ENCODE measurements at places on chromosomes 1 and 21.

DNA sequence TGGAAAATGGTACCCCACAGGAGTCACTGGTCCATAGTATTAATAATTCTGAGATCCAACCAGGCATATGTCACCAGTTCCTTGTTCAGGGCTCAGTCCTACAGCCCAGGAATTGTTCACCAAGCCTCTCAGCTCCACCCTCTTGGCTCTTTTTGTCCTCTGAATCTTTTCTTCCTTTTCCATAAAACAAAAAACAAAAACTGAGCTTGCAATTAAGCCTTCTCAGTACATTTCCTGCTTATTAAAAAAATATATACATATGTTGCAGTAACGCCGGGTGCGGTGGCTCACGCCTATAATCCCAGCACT, 23.4 kb upstream of the KIF1B start:
- no peak for DNase-seq

DNA sequence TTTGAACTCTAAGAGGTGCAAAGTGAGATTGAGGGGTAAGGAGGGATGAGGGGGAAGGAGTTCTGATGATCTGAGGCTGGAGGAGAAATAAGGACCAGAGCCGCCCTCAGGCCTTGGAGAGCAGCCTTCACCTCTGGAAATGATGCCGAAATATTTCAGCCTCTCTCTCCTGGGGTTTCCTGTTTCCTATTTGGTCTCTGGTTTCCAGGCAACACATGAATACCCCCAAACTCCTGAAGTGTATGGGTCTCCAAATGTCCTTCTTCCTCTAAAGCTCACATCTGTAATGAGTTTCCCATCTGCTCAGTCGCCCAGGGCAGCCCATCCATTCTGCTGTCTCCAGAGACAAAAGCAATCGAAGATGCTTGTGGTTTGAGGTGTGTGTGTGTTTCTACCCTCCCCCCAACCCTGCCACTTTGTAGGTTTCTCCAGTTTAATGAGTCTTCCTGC, 52.0 kb upstream of the FAM20B start:
- no peak for DNase-seq

DNA sequence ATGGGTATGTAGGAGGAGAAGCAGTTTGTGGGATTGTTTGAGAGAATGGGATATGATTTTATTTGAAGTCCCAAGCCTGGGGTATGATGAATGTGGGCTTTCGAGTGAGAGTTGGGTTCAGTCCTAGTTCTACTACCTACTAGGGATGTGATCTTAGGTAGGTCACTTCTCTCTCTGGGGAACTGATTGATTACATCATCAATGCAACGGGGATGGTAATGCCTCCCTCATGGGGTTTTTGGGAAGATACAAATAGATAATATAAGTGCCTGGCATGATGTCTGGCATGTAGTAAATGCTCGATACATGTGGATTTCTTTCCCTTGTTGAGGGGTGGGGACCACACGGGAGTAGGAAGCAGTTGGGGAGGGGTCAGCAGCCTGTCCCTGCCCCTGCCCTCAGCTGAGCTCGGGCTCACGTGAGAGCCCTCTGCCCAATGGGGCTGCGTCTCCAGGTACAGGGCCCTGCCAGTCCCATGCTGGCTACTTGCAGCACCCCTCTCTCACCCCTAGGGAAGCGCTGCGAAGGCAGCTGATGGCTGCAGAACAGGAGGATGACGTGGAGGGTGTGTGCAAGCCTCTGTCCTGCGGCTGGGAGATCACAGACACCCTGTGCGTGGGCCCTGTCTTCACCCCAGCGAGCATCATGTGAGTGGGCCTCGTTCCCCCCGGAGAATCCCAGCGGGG, 38.7 kb downstream of the AZIN2 start:
- DNase-seq: no peak

- DNase-seq: peak; percentile 24
Measured at GRCh38 chr21:28455253-28455600, 537.5 kb downstream of the LTN1 start.

DNA sequence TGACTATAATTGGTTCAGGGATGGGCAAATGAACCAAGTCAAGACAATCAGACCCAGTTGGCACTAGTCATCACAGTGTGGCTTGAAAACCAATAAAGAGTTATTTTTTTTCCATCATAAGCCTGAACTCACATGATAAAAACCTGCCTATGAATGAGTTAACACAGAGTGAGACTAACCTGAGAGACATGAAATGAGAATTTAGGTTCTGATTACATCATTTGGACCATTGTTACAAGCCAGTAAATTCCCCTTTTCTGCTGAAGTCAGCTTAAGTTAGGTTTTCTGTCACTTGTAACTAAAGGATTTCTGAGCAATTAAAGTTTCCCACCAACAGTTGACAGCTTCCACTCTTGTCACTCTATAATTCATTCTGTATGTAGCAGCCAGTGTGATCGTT, 9.6 kb upstream of the RSBN1 start:
- DNase-seq: no peak

- peak; percentile 25 for DNase-seq
Measured at GRCh38 chr1:246427611-246428010, 79.5 kb downstream of the SMYD3 start.

- DNase-seq: no peak
Measured at GRCh38 chr1:184051138-184051484, 419 bp upstream of the TSEN15 start.

DNA sequence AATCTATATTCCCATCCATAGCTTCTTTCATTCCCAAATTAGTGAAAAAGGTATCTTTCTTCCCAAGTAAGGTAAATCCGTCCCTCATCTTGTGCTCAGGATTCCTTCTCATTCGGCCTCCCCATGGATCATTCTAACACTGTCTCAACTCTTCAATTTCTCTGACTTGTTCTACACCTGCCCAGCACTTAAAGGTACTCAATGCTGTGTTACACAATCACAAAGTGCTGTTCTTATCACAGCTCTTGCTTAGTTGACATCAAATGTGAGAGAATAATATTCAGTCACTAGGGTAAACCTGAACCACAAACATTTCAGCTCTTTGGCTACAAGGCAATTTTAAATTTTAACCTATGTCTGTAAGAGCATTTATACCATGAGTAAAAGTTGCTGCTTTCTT, 94.8 kb downstream of the DIRAS3 start:
- DNase-seq: no peak

- no peak for DNase-seq
Measured at GRCh38 chr1:193070386-193070753, 11.0 kb downstream of the RO60 start.

- no peak for DNase-seq
Measured at GRCh38 chr1:198764748-198765147, 125.9 kb downstream of the PTPRC start.

- DNase-seq: no peak
Measured at GRCh38 chr1:53087332-53088285, 25.6 kb downstream of the PODN start.

DNA sequence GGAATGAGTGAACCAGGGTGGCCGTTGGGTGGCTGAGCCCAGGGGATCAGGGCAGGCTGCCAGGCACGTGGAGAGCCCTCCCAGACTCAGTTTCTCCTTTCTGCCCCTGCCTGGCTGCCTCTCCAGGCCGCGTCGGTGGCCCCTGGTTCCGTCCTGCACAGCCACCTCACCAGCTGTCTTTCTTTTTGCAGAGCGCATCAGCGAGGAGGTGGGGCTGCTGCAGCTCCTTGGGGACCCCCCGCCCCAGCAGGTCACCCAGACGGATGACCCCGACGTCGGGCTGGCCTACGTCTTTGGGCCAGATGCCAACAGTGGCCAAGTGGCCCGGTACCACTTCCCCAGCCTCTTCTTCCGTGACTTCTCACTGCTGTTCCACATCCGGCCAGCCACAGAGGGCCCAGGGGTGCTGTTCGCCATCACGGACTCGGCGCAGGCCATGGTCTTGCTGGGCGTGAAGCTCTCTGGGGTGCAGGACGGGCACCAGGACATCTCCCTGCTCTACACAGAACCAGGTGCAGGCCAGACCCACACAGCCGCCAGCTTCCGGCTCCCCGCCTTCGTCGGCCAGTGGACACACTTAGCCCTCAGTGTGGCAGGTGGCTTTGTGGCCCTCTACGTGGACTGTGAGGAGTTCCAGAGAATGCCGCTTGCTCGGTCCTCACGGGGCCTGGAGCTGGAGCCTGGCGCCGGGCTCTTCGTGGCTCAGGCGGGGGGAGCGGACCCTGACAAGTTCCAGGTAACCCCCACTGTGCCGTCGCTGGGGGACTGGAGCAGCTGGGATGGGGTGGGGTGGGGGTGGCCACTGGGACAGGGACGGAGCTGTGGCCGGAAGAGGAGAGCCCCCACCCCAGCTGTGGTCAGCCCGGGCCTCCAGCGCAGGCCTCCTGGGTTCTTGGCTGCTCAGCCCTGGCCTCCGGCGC, 63.3 kb downstream of the COL18A1 start:
- no peak for DNase-seq

DNA sequence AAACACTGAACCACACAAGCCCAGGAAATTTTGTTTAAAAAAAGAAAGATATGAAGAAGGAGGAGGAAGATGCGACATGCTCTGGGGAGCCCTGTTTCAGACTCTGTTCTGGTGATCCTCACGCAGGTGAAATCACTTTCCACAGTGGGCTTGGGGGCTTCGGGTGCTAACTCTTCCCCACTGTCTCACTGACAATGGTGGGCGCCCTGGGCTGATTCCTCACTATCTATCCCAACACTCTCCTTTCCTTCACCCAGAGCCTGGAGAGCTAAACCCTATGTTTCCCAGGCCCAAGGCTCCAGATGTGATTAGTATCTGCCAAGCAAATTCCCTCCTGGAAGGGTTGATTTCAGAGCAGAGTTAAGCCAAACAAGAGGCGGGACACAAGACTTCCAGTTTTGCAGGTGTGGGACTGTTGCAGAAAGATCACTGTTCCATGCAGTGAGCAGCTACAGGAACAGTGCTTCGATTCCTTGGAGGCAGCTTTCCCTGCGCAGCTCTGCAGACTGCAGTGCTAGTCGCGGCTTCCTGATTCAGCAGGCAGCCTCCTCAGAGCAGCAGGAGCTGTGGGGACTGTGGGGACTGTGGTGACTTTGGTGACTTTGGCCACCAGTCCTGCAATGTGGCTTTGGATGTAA, 168.3 kb downstream of the RHOU start:
- DNase-seq: no peak

DNA sequence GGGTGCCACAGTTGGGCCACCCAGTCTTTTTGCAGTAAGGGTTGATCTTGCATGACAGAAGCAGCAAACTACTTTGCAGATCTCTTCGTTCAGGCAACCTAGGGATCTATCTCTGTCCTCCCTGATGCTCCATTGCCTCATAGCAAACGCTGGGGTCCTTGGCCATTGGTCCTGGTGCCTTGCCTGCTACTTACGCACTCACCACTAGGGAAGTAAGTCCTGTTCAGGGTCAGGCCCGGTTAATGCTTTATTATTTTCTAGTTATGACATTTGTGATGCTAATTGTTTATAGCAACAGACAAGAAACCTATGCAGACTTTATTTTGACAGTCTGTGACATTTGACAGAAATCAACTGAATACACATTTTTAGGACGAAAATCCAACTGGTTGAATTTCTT, 326.5 kb upstream of the FMN2 start:
- no peak for DNase-seq

DNA sequence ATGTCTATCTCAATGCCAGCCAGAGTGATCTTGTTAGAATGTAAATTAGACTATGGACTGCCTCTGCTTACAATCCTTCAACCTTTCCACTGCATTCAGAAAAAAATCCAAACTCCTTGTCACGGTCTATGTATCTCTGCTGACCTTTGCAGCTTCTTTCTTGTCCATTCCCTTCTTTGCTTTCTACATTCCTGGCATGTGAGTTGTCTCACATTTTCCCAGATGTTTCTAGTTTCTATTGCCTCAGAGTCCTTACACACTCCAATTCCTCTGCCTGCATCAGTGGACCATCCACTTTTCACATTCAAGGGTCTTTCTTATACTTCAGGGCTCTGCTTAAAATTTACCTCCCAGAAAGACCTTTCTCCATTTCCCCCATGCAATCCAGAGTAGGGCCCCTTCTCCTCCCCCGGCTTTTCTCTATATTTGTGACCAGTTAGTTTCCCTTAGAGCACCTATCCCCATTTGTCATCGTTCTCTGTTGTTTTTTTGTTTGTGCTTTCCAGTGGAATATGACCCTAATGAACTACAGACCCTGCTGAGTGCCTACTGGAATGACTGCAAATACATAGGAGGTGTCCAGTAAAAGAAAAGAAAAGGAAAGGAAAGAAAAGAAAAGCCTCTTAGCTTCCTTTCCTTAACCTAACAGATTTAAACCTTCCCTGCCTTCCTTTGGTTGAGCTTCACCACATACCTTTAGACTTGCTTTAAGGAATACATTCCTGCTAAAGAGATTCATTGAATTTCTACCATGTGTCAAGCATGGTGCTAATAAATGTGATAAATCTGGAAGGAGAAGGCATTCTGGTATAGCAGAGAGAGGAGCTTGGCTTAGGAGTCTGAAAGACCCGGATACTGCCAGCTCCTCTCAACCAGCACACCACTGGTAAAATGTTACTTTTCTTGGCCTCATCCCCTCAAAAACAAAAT, 102.0 kb downstream of the DIRAS3 start:
- DNase-seq: no peak

DNA sequence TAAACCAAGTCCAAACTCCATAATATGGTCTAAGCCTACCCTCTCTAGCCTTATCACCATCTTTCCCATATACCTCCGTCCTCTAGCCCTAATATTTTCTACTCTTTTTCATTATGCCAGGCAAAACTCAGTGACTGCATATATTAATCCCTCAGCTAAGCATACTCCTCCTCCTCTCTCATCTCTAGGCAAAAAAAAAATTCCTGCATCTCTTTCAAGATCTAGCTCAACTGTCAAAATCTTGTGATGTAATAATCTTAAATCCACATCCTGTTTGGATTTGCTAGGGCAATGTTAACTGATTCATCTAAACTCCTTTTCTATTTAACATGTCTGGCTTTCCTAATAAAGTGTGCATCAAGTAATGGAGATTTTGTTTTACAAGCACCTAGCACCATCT, 20.4 kb downstream of the PRPF38A start:
- no peak for DNase-seq

Measured in A172 (cell line).